Naive thymus-derived CD8-positive, alpha-beta T cell (primary cell): ENCODE measurements at places on chromosomes 2 and 18.

- no peak for DNase-seq
Measured at GRCh38 chr2:1586923-1587840, 157.1 kb downstream of the PXDN start.

DNA sequence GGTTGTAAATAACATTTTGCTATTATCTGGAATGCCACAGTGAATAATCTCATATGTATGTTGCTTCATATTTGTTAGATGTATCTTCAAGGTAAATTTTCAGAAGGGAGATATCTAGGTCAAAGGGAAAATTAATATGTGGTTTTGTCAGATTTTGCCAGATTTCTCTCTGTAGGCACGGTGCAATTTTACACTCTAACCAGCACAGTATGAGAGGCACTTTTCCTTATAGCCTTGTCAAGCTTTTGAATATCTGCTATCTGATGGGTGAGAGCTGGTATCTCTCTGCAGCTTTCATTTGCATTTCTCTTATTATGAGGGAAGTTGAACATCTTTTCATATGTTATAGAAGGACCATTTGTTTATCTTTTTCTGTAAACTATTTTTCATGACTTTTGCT lies 175.7 kb upstream of the PGAP1 start:
- no peak for DNase-seq

DNA sequence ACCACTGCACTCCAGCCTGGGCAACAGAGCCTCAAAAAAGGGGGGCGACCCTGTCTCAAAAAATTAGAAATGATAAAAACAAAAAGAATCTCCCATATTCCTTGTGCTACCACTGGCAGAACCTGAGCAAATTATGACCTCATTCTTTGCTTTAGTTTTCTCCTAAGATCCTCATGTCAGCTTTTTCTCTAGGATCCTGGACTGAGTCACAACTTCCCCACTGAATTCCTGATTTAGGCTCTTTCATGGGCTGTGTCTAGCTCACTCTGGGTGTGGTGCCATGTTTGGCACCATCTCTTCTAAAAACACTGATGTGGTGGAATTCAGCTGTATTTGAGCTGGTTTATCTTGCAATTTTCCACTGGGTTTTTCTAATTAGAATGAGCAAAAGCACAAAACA lies 37.1 kb downstream of the EXOC6B start:
- no peak for DNase-seq

GRCh38 chr2:200329798-200330197 lies 23.3 kb downstream of the SPATS2L start:
- no peak for DNase-seq

GRCh38 chr2:102141970-102142828 lies at the start of gene IL1R1:
IL1R1 (plus strand) TSS chr2:102142746; CDS start chr2:102157725, 14,979 bp downstream.
- no peak for DNase-seq

- no peak for DNase-seq
Measured at GRCh38 chr2:47225061-47225783, 70.1 kb upstream of the STPG4 start.

GRCh38 chr18:44386401-44386800 lies 294.3 kb upstream of the SETBP1 start:
- no peak for DNase-seq

DNA sequence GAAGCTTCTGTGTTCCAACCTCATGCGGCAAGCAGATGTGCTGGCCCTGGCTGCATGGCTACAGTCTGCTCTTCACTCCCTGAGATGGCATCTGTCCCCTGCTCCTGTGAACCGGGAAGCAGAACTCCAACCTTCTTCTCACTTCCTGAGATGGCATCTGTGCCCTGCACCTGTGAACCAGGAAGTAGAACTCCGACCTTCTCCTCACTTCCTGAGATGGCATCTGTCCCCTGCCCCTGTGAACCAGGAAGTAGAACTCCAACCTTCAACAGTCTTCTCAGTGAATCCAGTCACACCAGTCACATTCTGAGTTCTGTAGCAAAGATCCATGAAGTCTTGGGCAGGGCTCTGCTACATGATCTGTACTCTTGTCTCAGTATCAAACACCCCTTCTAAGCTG lies 887.2 kb upstream of the KLHL29 start:
- DNase-seq, result no peak

DNA sequence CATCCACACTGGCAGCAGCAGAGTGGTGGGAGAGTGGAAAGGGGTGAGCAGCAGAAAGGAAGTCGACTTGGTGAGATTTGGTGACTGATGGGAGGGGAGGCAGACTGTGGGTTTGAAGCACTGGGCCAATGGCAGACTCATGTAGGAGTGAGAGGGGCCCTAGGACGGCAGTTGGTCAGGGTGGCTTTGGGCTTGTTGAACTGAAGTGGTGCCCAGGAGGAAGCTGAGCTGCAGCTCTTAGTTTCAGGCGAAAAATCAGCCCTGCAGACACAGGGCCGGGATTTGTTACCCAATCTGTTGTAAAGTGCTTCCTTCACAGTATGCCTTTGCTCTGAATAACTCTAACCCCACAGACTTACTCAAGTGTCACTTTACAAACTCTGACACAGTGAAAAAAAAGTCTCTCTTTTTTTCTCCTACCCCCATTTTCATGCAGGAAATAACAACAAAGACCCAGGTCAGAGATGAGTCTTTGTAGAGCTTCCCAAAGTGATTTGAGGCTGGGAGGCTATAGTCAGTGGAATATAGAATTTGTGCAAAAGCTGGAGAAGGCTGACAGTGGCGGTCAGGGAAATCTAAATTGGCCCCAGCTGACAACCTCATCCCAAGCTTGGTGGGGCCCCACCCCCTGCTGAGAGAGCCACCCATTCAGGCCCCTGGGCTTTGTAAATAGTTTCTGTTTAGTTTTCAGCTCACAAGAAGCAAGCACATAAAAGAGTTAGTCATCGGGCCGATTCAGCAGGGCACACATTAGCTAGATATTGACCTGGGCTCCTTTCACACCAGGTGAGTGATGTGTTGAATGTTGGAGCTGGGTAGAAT lies 226.9 kb downstream of the VAPA start:
- DNase-seq, result no peak

- no peak for DNase-seq
Measured at GRCh38 chr2:113227698-113228097, 51.0 kb downstream of the PAX8 start.

DNA sequence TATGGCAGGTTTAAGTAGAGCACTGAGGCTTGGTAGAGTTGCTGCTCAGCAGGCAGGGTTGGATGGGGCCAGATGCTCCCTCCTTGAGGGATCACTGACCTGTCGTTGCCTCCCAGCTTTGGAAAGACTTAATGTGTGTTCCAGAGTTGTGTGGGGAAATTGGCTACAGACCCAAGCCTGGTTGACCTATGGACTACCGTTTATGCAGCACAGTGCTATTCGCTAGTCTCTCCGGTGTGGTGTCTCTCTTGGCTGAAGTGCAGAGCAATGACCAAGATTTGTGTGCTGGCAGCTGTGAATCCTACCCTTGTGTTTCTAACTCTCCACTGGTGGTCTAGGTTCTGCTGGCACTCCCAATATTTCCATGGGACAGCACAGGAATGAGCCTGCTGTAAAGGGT lies 29.8 kb upstream of the SLC4A10 start:
- no peak for DNase-seq

DNA sequence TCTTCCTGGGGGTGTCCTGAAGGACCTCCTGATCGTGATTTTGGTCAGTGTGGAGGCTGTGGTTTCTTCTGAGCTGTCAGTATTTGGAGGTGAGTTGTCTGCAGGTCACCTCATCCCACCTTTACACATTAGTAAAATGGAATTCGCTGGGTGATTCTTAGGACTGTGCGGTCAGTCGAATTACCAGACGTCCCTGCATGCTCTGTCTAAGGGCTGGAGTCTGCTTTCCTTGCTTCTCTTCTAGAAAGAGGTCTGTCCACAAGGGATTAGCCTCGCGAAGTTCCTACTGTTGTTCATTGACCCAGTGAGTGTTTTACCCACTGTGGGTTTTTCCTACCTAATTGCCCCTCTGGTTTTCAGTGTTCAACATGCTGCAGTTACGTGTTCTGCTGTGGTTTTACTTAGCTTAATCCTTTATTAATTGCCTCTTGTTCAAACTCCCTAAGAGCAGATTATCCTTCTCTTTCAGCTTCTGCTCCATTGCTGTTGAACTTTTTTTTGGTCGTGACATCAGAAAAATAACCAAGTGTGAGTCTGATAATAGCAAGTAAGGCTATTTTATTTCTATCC lies 183.4 kb downstream of the NEDD4L start:
- no peak for DNase-seq

- no peak for DNase-seq
Measured at GRCh38 chr2:163736433-163737189, 803 bp upstream of the FIGN start.

- DNase-seq, result peak; percentile 63
Measured at GRCh38 chr18:61581578-61582201, 248.5 kb downstream of the CDH20 start.

DNA sequence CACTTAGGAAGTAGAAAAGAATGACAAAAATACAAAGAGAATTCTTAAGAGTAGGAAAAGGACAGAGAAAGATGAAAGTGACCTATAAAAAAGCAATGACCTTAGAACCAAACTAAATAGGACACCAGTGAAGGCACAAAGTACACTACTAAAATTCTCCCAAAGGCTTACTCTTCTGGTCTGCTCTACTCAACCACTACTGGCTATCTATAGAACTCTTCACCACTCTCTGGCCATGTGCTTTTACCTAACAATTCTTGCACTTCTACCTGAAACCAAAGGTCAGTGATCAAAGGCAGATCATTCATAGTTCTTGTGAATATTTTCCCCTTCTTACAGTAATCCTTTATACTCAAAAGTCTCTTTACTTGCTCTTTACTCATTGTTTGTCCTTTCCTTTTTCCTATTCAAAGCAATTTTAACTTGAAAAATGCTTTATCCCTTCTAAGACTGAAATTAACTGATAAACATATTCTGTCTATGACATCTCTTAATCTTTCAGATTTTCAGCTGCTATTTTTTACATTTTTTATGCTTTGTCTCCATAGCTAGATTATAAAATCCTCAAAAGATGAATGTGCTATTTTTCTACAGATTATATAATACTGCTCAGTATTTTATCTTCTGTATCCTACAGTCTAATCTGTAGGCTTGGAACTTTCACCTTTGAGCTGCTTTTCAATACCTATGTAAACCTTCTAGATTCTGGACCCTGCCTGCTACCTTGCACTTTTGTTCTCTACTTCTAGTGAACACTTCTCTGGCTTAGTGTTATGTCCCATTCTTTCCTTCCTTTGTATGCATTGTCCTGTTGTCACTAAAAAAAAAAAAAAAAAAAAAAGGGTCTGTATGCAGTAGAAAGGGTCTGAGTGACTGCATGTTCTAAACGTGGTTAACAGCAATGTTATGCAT lies 64.6 kb downstream of the NCKAP1 start:
- DNase-seq, result no peak

DNA sequence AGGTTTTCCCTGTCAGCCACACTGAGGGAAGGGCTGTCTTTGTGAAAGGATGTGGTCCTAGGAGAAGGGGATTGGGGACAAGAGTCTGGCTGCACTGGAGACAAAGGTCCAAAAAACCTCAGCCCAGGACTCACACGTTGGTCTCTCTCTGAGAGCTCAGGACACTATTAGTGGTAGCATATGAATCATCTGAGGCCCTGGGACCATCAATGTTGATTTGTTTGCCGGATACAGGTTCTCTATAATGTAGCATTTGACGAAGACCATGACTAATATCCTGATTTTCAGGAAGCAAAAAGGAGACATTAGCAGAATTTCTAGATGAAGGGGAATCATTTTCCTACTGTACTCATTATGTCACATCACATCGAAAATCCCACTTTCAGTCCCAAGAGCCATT lies 22.2 kb upstream of the DNAH6 start:
- no peak for DNase-seq

DNA sequence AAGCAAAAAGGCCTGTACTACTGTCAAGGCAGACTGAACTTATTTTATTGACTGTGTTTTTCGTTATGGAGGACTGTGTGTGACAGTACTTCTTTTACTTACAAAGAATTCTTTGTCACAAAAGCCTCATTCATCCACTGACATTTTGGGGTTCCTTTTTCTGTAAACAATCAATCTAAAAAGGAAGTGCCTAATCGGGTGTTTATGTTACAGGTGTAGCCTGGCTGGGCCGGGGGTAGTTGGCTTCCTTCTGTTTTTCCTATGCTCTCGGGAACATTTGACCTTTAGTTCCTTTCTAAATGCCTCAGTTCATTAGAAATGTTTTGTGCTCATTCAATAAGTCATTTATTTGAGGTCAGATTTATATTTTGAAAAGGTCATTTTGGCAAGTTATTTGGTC lies 8.3 kb downstream of the ZCCHC2 start:
- no peak for DNase-seq

DNA sequence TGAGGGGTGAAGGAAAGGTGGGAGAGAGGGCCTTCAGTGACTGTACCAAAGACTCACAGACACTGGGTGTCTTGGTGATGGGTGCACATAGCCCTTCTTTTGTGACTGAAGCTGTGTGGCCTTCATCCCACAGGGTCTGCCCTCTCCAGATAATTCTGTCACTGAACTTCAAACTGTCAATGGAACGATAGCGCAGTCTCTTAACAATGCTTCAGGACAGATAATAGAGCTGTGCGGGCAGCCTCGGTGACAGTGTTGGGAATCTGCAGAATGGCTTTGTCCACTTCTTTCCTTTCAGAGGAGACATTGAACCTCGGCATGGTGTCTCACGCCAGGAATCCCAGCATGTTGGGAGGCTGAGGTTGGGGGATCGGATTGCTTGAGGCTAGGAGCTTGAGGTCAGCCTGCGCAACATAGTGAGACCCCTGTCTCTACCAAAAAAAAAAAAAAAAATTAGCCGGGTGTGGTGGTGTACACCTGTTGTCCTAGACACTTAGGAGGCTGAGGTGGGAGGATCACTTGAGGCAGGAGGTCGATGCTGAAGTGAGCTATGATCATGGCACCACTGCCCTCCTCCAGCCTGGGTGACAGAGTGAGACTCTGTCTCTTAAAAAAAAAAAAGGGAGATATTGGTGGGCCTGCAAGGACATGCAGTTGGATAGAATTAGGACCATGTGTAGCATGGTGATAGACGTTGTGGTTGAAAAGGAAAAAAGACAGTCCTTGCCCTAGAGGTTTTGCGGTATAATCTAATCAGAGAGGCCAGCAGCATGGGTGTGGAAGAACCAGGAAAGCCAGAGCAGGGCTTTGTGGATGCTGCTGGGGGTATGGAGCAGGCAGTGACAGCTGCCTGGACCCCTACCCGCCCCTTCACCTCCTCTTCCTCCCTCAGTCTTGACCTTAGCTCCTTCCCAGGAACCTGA lies 91.4 kb downstream of the LDLRAD4 start:
- no peak for DNase-seq

GRCh38 chr2:53498210-53498609 lies 269.4 kb upstream of the CHAC2 start:
- no peak for DNase-seq
